ENCODE measurements at places on chromosomes 3 and 15.

DNA sequence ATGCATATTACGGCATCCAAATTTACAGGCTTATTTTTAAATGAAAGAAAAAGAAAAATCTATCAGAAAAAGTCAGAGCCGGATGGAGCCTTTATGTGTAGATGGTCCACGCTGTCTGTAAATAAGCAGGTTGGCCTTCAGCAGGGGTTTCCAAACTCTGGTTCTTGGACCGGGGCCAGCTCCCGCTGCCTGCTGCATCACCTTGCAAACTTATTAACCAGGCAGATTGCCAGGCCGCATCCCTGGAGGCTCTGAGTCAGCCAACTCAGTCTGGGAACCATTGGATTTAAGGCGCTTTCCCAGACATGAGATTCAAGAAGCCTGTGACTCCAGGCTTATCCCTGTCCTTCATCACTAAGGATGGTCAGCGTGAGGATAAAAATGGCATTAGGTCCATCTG is 212.4 kb downstream of the OPA1 start:
- DNase-seq, result no peak

DNA sequence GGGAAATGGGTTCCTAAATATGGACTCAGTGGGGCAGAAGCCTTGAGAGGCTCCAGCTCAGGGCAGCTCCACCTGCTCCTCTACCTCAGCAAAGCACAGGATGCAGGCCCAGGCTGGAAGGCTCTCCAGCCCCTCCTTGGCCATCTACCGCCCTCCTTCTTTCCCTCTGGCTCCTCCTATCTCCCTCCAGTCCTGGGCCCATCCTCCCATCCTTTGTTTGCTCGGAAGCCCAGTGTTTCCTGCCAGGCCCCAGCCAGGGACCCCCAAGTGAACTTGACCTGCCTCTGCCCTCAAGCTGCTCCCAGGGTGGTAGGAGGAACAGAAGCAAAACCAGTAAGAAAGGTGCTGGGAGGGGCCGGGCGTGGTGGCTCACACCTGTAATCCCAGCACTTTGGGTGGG is 20.1 kb downstream of the MAPKAPK3 start:
- no peak for DNase-seq

DNA sequence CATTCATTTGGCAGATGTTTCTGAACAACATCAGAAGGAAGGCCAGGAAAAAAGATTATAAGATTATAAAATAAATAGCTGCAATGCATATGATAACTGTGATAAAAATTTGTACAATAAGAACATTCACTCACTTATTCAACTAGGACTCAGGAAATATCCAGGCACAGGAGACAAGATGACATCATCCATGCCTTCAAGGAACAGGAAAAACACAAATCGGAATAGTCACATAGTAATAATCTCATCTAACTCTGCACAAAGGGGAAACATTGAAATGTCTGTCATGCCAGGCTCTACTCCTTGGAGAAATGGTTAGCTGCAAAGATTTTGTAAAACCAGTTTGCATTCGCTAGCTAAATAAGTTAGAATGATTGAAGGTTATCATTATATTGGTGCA is 233.5 kb upstream of the AGTR1 start:
- no peak for DNase-seq

DNA sequence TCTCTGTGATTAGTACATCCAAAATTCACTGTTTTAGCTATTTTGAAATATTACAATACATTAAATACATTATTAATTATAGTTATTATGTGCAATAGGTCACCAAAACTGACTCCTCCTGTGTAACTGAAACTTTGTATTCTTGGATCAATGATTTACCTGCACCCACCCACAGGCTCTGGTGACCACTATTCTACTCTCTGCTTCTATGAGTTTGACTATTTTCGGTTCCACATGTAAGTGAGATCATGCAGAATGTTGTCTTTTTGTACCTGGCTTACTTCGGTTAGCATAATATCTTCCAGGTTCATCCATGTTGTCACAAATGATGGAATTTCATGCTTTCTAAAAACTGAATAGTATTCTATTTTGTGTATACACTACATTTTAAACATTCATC is 43.8 kb downstream of the SLC2A2 start:
- no peak for DNase-seq

DNA sequence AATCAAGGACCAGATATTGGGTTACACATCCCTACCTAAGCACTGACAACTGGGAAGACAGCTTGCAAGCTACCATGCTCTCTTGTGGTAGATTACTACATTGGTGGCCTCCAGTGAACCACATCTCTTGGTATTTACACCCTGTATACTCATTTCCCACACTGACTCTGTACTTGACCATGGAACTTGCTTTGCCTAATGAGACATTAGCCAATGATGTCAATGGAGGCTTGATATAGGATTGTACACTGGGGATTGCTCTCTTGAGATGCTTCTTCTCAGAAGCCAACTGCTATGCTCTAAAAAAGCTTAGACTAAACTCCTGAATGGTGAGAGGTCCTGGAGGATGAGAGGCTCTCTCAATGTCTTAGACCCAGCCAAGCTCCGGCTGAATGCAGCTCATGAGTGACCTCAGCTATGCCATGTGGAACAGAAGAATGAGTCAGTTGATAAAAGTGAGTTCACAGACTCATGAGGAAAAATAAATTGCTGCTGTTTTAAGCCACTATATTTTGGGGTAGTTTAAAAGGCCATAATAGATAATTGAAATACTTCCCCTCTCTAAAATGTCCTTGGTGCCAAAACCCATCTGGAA is 61.5 kb upstream of the GALNT15 start:
- DNase-seq, result no peak

DNA sequence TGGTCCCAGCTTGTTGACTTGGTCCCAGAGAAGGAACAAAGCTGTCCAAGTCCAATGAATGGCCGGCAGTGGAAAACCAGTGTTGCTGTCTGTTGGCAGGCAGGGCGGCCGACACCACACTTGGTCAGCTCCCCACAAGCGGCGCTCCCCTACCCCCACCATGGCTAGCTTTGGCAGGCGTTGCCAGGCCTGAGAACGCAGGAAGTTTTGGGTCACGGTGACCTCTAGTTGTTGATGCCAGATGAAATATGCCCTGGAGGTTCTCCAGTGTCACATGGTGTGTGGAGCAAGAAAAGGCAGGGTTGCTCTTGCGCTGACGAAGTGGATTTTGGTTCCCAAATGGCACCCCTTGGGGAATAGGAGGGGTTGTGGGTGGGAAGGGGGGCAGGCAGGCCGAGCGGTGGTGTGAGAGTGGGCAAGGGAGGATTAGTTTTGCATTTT is 72.7 kb upstream of the TPRG1 start:
- DNase-seq, result no peak

- no peak for DNase-seq
Measured at GRCh38 chr3:164897342-164897741, 181.0 kb downstream of the SI start.

DNA sequence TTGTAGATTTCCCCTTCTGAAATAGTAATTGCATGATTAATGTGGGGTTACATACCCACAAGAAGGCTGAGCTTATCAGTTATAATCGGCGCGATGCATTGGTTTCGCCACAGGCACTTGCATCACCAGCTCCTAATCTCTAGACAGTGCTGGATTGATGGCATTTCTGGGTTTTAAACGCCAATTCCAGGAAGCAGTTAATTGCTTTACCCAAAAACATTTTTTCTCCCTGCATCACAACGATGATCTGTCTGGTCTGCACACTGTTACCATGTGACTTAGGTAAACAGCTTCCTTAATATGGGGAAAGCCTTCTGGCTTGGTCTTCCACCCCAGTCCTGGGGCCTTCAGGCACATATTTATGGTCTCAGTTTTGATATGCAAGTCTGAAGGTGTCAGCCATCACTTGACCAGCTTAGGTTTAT is 70.0 kb upstream of the HEG1 start:
- DNase-seq, result no peak

DNA sequence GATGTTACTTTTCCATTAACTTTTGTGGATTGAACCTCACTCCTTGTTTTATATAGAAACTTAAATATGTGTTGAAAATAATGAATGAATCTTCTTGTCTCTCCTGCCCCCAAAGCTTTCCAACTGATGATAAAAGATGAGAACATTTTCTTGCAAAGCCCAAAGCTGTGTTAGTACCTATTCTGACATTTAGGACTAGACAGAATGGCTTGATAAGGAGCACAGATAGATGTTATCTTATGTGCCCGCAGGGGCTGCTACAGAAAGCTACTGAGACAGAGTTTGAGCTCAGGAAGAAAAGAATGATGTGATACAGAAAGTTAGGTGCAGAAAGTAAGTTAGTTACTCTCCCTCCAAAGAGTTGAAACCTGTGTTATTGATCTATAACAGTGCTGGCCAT is 109.4 kb upstream of the ATP11B start:
- DNase-seq, result no peak

- no peak for DNase-seq
Measured at GRCh38 chr3:149368674-149369497, 8.6 kb downstream of the TM4SF1 start.

GRCh38 chr3:115785782-115786181 is 162.5 kb downstream of the GAP43 start:
- DNase-seq, result no peak

DNA sequence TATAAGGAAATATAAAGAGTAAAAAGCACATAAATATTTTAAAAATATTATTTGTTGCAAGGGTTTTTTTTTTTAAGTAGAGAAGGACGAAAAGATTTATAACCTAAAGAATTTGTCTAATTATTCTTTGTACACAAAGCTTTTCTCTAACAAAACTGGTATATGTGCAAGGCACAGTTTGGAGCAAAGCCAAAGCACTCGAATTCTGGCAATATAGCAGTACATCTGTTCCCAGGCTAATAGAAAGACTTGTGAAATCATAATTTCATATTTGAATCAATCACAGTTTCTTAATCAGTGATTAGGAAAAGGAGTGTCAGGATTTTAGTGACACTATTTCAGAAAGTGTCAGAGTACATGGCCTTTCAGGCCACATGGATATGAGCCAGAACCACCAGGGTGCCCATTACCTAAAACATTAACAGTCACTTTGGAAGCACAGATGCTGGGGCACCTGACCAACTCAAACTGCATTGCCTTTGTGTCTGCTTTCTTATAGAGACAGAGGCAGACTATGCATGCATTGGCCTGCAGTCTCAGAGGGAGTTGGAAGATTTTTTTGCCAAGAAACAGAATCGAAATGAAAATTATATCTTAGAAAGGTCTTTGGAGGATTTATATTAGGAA is 651.8 kb upstream of the SGO1 start:
- no peak for DNase-seq

GRCh38 chr15:69393831-69394491 is 20.2 kb upstream of the KIF23 start:
- no peak for DNase-seq

DNA sequence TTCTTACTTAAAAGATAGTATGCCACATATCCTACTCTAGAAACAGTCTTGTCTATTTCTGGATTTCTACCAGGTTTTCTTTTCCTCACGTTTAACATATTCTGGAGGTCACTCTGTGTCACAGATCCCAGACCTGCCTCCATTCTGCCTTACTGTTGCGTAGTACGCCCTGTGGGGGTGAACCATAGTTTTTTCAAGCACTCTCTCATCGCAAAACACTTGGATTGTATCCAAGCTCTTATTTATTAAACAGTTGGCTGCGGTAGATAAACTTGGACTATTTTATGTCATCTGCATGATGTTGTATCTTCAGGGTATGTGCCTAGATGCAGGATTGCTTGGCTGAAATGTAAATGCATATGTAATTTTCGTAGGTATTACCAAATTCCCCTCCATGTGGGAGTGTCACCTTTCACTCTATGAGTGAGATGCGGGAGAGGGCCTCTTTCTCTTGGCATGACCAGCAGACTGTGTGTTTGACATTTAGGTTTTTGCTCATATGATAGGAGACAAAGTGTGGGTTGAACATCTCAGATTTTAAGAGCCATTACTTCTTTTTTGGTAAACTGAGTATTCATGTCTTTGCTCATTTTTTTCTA is 55.8 kb downstream of the ABTB1 start:
- DNase-seq, result no peak

- DNase-seq, result no peak
Measured at GRCh38 chr3:120713262-120713661, 29.1 kb downstream of the RABL3 start.

DNA sequence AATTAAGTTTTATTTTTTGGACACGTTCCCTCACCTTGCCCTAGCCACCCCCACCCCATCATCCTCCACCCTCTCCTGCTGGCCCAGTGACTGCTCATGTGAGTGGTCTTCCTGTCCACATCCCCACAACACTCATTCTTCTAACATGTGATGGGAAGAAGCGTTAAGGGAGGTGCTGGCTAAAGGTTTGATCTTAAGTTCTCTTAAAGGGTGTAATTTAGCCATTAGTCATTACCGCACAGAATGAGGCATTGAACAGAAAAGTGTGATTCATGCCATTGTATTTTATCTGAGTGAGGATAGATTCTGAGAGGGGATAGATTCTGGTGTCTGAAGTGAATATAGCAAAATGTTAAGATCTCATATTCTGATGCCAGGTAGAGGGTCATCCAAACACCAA is 272.9 kb upstream of the TPM1 start:
- no peak for DNase-seq

DNA sequence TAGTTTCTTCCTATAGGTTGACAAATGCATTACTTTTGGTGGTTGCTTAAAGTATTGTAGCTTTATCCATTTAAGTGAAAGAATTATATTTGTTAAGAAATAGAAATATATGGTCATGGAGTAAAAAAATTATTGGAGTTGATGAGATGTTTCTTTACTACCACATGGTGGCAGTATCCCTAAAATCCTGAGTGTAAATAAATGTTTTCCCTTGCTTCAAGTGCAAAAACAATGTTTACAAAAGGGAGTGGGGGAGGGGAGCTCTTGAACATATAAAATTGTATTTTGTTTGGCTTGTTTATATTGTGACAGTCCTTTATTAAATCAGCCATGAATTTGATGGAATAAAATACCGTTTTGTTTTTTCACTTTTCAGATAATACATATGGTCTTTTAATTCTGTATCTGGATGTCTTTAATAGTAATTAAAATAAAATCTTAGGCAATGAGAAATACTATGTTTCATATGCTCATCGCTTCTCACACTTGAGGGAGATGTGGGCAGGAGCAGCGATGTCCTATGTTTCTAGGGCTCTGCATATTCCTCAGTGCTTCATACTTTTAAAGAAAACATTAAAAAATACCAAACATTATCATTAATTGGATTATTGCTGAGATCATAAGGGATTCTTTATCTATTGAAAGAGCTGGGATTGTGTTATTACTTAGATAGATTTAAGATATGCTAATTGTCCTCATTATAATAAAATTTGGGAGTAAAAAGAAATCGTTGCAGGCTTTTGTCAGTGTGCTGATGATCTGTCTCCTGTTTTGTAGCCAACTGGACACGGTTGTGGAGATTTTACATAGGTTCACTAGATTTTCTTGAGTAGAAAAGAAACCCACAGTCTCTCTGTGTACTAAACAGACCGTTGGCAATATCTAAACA is 349.7 kb downstream of the TUSC7 start:
- no peak for DNase-seq

Measured in activated CD8-positive, alpha-beta memory T cell treated with anti-CD3 and anti-CD28 coated beads for 1 hour (primary cell).